ENCODE measurements at places on chromosomes 2 and 18.

- DNase-seq = no peak
These were observed 129.8 kb upstream of the FSIP2 start for GRCh38 chr2:185608799-185609198.

GRCh38 chr2:190695739-190696138, 46.9 kb downstream of the NAB1 start:
- DNase-seq = no peak

DNA sequence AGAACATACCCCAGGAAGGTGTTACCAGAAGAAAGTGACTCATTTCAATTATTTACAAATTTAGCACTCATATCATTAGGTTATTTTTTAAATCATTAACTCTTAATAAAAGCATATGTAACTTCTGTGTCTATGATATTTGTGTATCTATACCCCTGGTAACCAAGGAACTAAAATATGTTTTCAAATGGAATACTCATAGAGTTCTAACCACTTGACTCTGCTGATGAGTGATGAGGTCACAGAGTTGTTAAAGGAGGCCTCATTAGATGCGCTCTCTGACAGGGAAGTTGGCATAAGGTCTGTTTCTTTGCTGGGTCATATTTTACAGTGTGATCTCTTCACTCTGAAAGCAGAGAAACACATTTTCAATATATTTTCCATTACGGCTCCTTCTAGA, 73.4 kb downstream of the CCDC150 start:
- no peak for DNase-seq

GRCh38 chr2:178482437-178482836, 2.2 kb downstream of the PLEKHA3 start:
- peak; percentile 67 for DNase-seq

GRCh38 chr2:196433116-196433515, 206.4 kb upstream of the CCDC150 start:
- no peak for DNase-seq

GRCh38 chr2:188367164-188367563, 75.5 kb downstream of the GULP1 start:
- DNase-seq = no peak

- no peak for DNase-seq
These were observed 99.6 kb upstream of the CSRNP3 start for GRCh38 chr2:165369898-165370296.

DNA sequence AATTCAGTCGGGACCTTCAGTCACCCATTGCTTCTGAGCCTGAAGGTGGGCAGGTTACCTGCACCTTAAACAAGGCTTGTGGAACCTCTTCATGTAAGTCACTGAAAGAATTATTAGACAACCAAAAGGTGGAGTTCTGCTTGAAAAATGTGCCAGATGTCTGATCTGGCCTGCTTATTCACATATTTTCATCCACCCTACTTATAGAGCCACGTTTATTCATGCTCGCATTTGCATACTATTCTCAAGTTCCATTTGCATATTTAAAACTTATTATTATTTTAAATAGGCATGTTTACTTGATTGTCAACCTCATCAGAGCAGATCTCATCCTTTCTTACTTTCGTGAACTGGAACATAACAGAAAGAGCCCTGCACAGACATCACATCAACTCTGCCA, 140.0 kb upstream of the NABP1 start:
- no peak for DNase-seq

All from HAP-1 (cell line).